Bone marrow (tissue), 2 donors: ENCODE measurements at places on chromosomes 6 and 20.

DNA sequence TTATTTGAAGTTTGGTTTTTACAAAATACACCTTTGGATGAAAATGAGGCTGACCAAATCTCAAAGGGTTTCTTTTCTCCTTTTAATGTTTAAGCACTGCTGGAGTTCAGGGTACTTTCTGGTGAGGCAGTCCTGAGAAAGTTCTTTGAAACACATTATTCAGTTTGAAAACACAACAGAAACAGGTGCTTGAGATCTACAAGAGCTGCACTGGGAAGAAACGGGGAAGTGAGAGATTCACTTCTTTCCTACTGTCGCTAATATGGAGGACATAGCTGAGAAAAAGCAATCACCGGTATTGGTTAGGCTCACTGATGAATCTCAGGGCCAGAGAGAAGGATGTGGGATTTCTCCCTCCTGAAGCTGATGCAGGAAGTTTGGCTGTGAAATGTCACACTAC, 22.9 kb upstream of the TMEM170B start:
- no peak for DNase-seq

DNA sequence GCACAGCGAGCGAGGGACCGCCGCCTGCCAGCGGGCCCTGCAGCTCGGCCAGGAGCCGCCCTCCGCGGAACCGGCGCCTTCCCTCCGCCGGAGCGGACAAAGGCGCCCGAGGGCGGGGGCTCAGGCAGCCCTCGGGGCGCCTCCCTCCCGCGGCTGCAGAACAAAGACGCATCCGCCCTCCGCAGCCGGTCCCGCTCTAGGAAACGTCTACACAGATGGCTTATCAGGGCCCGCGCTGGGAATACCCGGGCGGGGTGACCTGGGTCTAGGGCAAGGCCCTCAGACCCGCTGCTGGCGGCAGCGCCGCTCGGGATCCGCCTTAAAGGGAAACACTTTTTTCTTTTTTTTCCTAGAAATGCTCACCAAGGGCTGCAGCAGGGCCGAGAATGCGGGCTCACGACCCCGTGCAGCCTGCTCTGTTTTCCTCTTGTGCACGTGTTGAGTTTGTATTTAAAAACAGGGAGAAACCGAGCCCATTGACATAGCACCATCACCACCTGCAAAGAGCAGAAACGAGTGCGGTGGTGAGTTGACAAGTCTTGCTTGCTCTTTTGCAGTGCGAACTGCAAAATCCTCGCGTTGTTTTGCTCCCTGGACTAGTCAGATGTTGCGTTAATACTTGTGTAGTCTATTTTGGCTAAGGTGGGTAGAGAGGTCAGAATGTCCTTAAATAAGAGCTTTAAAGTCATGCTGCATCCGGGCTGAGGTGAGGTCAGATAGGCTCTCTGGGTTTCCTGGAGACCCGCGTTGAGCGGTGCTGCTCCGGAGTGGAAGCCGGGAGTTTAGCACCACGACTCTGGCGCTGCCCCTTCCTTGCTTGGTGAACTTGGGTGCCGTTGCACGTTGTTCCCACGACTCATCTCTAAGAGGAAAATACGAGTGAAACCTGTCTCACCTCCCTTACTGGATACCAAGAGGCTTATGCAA, 1.1 kb upstream of the RPS6KA2 start:
- no peak for DNase-seq

GRCh38 chr6:1635305-1636010, 25.7 kb downstream of the FOXC1 start:
- DNase-seq, result no peak

GRCh38 chr6:148967011-148967520, 220.2 kb downstream of the UST start:
- DNase-seq, result no peak

GRCh38 chr6:22681761-22682160, 112.4 kb downstream of the HDGFL1 start:
- no peak for DNase-seq

GRCh38 chr6:25050356-25050755, 114.6 kb upstream of the RIPOR2 start:
- peak; percentile 98 for DNase-seq

DNA sequence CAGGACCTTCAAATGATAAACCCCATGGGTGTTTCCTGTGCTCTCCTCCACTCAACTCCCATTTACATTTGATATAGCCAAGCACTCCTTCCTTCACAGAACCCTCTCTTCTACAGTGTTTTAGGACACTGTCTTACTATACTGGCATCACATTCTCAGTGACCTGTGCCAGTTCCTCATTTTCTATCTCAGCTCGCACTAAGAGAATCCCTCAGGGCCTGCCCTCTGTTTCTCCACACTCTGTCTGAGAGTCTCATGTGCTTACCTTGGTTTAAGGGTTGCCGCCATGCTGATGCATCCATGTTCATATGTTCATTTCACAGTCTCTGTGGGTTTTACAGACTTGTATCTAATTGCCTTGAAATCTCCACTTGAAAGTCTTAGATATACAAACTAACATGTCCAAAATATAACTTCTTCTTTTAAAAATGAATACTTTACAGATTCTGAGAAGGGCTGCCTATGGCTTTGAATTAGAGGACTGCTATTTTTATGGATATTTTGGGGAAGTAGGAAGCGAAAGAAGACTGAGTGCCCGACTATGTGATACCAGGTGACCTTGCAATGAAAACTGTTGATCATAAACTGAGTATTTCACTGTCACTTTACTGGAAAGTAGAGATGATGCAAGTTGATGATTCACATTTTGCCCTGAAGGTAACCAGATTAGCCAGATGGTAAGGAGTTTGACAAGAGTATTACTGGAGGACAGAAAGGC, 153.1 kb upstream of the SIM1 start:
- no peak for DNase-seq

DNA sequence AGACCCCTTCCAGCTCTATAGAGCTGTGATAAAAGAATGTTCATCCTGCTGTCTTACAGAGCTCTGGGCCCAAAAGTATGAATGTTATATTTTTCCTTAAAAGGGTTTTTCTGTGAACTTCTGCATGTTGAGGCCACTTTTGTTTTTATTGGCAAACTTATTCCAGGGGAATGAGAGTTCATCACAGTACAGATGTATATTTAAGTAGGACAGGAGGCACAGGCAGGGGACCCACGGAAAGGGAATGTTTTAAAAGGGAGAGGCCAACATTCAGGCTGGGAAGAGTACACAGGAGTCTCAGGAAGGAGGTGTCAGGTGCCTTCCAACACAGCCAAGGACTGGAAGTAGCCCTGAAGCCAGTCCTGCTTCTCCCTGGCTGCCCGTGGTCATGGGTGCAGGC, 148.4 kb downstream of the EYA2 start:
- no peak for DNase-seq

GRCh38 chr6:98905759-98906158, 42.0 kb downstream of the FBXL4 start:
- DNase-seq, result no peak

DNA sequence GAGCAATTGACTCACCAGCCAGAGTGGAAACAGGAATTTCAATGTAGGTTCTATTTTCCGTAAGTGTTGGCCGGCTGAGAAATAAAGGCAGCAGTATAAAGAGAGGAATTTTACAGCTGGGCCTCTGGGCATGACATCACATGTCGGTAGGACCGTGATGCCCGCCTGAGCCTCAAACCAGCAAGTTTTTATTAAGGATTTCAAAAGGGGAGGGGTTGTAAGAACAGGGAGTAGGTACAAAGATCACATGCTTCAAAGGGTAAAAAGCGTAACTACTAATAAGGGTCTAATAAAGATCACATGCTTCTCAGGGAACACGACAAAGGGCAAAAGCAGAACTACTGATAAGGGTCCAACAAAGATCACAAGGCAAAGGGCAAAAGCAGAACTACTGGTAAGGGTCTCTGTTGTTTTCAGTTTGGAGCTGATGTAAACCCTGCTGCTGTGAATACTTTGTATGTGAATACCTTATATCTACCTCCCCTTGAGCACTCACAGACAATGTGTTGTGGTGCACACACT, 9.0 kb upstream of the TULP4 start:
- DNase-seq, result no peak

DNA sequence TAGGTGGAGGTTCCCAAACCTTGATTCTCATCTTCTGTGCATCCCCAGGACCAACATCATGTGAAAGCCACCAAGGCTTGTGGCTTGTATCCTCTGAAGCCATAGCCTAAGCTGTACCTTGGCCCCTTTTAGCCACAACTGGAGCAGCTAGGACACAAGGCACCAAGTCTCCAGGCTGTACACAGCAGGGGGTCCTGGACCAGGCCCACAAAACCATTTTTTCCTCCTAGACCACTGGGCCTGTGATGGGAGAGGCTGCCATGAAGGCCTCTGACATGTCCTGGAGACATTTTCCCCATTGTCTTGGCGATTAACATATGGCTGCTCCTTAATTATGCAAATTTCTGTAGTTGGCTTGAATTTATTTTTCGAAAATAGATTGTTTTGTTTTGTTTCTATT, 114.8 kb upstream of the LAMA2 start:
- no peak for DNase-seq

- DNase-seq, result no peak
Measured at GRCh38 chr20:24628985-24629384, 159.6 kb downstream of the SYNDIG1 start.

DNA sequence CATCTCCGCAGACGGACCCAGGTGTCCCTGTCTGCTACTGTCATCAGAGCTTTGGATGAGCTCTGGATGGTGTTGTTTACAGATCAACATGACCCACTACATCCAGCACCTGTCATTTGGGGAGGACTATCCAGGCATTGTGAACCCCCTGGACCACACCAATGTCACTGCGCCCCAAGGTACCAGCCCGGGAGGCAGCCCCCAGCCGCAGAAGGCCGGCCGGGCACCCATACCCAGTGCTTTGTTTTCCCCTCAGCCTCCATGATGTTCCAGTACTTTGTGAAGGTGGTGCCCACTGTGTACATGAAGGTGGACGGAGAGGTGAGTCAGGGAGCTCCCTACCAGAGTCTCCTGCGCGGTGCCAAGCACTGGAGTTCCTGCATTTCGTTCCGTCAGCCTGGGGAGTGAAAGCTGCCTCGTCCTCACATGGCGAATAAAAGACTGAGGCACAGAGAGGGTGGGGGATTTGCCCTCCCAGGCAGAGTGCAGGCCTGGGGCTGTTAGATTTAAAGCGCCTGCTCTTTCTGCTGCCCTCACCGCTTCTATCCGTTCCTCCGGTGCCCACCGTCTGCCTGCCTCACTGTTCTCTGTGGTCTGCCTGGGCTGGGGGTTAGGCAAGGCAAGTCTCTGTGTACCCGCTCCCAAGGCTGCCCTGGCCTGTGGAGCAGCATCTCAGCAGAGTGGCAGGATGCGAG, 14.2 kb downstream of the ERGIC3 start:
- DNase-seq, result no peak

DNA sequence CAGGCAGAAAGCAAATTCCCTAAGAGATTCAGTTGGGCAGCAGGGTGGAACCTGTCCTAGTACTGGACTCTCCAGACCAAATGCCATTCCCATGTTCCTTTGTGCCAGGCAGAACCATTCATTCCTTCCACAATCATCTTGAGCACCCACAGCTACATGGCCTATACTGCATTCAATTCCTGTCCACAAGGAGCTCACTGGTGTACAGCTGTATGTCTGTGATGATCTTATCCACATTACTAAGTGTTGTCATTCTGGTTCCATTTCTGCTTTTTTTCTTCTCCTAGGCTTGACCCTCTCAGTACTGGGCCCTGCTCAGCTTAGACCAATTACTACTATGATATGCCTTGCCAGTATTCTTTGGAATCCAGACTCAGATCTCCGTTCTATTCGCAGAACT, 27.5 kb downstream of the MAN1A1 start:
- no peak for DNase-seq

GRCh38 chr6:15561447-15562199, 101.2 kb downstream of the DTNBP1 start:
- DNase-seq, result no peak

- DNase-seq, result peak; percentile 28
Measured at GRCh38 chr6:43951063-43951755, 176.0 kb downstream of the MRPL14 start.

GRCh38 chr20:18272451-18272850, 15.9 kb upstream of the ZNF133 start:
- no peak for DNase-seq

GRCh38 chr20:14883324-14883723, 545.9 kb upstream of the FLRT3 start:
- no peak for DNase-seq

DNA sequence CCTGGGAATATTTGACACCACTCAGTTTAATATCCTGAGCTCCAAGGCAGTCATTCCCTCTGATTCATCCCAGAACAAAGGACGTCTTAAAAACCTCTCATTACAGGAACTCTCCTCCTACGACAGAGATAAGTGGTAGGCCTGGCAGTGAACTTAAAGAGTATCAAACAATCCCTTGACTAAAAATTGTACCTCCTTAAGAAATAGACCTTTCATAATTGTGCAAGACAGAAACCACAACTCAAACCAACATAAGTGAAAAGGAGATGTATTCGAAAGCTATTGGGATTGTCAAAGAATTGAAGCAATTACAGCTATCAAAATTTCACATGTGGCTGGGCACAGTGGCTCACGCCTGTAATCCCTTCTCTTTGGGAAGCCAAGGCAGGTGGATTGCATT, 19.1 kb upstream of the BNIP5 start:
- no peak for DNase-seq

- no peak for DNase-seq
Measured at GRCh38 chr6:68628161-68628560, 6.9 kb upstream of the ADGRB3 start.

- DNase-seq, result no peak
Measured at GRCh38 chr6:53906842-53907241, 112.0 kb downstream of the LRRC1 start.

GRCh38 chr20:31966991-31967655, 828 bp upstream of the XKR7 start:
- no peak for DNase-seq

GRCh38 chr6:137815692-137816091, 51.4 kb upstream of the TNFAIP3 start:
- DNase-seq, result no peak

GRCh38 chr6:110285306-110286060, 72.7 kb downstream of the METTL24 start:
- DNase-seq, result no peak

DNA sequence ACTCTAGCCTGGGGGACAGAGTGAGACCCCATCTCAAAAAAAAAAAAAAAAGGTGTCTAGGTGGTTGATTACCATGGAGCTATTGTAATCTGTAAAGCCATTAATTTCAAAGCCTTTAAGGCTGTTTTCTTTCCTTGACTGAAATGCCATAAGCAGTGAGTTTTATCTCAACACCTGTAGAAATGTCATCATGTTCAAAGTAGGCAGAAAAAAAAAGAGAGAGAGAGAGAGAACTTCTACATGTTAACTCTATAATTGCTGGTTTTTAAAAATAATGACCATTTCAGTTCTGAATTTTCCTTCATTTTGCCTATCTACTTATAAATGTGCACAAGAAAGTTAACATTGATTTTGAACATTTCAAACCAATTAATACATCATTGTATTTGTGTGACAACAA, 29.7 kb upstream of the POLR1H start:
- DNase-seq, result no peak

GRCh38 chr6:93120154-93120742, 299.1 kb downstream of the EPHA7 start:
- DNase-seq, result no peak

GRCh38 chr6:77707603-77708002, 54.8 kb downstream of the MEI4 start:
- DNase-seq, result no peak

- no peak for DNase-seq
Measured at GRCh38 chr6:89200706-89201215, 16.4 kb downstream of the GABRR1 start.

GRCh38 chr6:47153404-47153755, 111.2 kb upstream of the ADGRF1 start:
- no peak for DNase-seq
